ENCODE measurements at places on chromosomes 7 and 10.

DNA sequence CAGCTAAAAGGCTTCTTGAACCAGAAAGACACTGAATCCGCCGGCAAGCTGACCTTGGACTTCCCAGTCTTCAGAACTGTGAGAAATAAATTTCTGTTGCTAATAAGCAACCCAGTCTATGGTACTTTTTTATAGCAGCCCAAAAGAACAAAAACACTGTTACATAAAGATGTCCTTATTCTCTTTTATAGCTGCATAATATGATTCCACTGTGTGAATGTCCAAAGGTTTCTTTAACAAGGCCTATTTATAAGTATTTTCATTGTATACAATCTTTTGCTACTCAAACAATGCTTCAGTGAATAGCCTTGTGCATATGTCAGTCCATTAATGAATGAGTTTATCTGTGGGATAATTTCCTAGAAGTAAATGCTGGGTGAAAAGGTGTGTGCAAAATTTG lies 190.8 kb upstream of the INHBA start:
- no peak for DNase-seq

- DNase-seq: no peak
Observed at GRCh38 chr7:120973849-120974248, 14.7 kb upstream of the CPED1 start.

- DNase-seq: no peak
Observed at GRCh38 chr7:84549409-84549808, 354.8 kb upstream of the SEMA3A start.

DNA sequence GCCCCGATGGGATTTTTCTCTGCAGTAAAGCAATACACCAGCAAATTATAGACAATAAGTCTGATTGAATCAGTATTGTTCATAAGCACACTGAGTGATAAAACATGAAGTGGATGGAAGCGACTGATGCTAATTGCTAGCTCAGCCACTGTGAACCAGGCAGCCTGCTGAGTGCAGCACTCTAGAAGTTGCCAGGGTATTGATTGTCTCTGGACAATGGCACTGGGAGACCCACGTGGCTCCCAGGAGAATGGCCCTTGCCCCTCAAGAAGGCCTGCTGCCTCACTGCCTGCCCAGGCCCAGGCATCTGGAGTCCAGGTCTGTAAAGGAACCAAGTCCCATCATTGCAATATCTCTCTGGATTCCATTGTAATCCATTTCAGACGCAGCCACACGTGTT lies 80.4 kb upstream of the TCERG1L start:
- no peak for DNase-seq

GRCh38 chr10:43026039-43026973 lies 50.6 kb upstream of the RET start:
- DNase-seq: peak; percentile 97

DNA sequence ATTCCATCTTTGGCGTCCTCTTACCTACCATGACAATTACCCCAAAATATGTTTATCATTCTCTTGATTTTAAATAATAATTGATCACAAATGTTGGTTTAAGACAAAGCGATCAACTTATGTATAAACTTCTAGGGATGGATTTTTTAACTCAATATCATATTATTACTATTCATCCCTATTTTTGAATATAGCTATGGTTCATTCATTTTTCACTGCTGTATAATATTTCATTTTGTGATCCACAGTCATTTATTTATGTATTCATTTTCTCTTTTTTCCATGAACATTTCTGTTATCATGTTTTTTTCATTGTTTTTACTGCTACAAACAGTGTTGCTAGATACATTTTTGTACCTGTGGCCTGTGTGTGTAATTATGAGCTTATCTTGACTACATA lies 61.3 kb upstream of the MET start:
- no peak for DNase-seq

- DNase-seq: no peak
Observed at GRCh38 chr10:48580236-48580635, 24.6 kb downstream of the ARHGAP22 start.

DNA sequence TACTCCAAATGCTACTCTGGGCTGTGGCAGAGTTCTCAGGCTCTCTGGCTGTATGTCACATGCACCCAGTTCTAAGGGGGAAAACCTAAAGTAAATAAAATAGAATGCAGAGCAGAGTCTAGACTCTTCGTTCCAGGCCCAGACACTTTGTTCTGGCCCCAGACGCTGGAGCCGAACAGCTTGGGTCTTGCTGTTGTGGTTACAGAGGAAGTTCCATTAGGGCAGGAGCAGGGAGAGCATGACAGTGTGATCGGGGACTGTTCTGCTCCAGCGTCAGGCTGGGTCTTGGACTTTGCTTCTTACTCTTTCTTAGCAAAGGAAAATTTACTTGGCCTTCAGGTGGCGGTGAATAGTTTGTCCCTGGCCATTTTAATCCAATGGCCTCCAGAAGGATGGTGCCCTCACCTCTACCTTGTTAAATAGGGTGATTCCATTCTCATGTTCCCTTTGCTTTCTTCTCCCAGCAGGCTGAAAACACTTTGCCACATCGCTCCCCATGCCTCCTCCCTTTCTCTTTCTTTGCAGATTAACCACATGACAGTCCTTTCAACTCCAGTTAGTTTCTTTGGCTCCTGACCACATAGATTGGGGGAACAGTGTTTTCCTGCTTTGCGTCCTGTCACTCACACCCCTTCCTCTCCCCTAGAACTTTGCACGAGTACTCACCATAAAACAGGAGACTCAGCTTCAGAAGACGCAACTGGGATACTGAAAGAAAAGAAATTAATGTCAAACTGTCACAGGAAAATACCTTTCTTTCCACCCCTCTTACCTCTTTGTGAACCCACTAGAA lies 730.8 kb downstream of the SUGCT start:
- DNase-seq: no peak

DNA sequence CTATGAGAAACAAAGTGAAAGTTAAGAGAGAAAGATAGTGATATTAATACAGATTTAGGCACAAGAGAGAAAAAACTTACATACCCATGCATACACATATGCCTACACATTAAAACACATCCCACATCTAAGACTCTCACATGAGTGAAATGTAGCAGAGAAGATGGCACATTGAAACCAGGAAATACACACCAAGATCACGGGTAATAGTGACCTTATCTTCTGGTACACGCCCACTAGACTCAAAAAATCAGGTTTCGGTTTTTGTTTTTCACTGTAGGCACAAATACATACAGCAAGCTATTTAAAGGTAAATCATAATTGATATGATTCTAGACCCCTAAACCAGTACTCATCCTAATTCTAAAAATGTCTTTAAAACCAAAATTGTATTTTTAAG lies 225.2 kb upstream of the TAC1 start:
- no peak for DNase-seq

- no peak for DNase-seq
Observed at GRCh38 chr10:29748109-29748650, 113.4 kb upstream of the SVIL start.

DNA sequence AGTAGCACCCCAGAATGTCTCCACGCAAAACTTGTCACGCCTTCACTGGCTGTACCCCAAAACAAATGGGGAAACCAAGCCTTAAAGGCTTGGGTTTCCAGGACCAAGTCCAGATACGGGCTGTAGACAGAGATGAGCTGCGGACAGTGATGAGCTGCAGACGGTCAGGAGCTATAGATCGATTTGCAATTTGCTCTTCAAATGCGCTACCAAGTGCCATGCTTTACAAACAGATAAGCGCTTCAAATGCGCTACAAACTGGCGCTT lies 658 bp upstream of the SGCE start:
- DNase-seq: no peak

DNA sequence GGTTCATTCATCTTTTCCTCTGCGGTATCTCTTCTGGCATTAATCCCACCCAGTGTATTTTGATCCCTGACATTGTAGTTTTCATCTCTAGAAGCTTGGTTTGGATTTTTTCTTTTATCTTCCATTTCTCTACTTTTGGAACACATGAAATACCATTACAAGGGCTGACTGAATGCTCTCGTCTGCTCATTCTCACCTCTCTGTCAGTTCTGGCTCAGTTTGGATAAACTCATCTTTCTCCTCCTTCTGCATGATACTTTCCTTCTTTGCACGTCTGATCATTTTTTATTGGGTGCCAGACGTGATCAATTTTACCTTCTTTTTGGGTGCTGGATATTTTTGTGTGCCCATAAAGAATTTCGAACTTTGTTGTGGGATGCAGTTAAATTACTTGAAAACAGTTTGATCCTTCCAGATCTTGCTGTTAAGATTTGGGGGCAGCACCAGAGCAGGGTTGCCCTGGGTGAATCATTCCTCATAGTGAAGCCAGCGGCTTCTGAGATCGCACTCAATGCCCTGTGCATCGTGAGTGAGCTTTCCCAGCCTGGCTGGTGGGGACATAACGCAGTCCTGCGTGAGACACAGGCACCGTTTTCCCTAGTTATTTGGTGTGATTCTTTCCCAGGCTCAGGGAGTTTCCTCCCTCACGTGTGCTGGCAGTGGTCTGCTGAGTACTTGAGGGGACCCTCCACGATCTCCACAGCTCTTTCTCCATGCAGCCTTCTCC lies 53.8 kb downstream of the LHPP start:
- no peak for DNase-seq

DNA sequence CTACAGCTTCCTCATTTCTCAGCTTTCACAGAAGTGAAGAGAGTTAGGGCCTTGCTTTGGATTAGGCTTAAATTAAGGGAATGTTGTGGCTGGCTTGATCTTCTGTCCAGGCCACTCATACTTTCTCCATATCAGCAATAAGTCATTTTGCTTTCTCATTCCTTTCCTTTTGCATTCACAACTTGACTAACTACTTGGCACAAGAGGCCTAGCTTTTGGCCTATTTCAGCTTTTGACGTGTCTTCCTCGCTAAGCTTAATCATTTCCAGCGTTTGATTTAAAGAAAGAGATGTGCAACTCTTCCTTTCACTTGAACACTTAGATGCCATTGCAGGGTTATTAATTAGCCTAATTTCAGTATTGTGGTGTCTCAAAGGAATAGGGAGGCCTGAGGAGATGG lies 712.0 kb downstream of the INHBA start:
- DNase-seq: no peak

- DNase-seq: no peak
Observed at GRCh38 chr10:70937661-70938060, 49.3 kb upstream of the PCBD1 start.

GRCh38 chr7:44995555-44996493 lies 4.2 kb upstream of the CCM2 start:
- DNase-seq: no peak

DNA sequence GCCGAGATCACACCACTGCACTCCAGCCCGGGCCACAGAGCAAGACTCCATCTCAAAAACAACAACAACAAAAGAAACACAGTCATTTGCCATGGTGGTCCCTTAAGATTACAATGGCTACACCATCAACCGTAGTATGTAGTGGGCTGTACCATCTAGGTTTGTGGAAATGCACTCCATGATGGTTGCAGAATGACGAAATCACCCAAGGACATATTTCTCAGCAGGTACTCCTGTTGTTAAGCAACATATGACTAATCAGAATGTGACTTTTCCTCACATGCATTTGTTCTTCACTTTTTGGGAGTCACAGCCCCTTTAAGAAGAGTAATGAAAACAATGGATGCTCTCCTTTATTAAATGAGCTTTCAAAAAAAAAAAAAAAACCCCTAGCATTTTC lies 11.0 kb downstream of the SVIL start:
- peak; percentile 74 for DNase-seq

GRCh38 chr10:4653160-4653559 lies 172.8 kb upstream of the AKR1E2 start:
- no peak for DNase-seq

DNA sequence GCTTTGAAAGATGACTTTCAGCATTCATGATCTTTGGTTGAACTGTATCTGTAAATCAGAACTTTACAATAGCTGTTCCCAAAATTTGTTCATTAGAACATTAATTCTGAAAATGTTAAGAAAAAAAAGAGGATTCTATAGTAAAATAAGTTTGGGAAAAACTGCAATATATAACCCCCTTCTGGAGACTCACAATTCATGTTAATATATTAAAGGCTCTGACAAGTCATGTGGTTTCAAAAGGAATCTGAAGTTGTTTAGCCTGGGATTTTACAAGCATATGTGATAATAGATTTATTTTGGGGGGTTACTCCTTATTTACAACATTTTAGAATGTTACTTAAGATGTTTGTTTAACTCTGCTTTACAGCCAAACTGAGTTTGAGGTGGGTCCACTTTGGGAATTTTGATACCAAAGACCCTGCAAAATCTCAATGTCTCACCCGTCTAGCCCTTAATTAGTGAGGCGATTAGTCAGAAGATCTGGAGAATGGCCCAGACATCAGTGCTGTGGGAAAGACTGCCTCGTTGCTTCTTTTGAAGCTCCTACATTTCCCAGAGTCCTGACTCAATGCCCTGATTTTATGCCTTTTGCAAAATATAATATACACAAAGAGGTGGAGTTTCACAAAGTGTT lies 40.0 kb downstream of the CDK1 start:
- no peak for DNase-seq

- DNase-seq: no peak
Observed at GRCh38 chr7:156327474-156327873, 313.1 kb upstream of the RNF32 start.

- peak; percentile 84 for DNase-seq
Observed at GRCh38 chr7:149197675-149198074, 2.3 kb downstream of the ZNF282 start.

DNA sequence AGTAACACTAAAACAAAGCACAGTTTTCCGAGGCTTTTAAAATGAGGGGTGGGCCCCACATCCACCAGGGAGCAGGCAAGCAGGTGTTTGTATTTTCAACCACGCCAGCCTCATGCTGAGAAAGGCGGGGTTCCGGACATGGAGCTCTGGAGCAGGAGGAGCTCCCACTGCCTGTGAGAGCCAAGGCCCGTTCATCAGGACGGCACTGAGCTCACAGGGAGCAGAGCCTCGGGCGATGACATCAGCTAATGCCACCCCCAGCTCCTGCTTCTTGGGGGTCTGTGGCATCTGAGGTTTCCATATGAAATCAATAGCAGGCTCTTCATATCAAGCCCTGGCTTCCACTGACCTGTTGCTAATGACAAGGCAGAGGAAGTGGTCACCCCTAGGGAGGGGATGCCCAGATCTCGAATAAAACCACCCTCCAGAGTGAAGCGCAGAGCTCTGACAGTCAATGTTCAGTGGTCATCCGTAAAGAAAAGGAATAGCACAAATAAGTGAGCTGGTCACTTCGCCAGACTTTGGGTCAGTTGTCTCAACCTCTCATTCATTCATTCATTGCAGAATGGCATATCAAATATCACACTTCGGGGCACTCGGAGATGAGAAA lies 89.1 kb downstream of the TNS3 start:
- DNase-seq: no peak

- DNase-seq: no peak
Observed at GRCh38 chr10:113399065-113399464, 153.8 kb upstream of the HABP2 start.

DNA sequence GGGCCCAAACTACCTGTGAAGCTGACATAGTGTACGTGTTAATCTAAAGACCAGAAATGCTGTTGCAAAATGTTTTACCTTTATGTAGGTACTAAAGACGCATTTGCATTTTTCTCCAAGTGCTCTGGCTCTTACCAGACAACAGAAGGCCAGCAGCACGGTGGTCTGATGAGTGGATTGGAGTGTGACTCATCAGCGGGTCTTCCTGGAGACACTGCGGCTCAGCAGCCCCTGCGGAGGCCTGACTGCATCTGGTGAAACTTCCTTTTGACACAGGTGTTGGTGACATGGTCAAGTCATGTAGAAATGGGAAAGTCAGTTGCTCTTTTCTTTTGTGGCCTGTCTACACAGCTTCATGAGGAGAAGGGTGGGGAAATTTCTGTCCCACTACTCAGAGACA lies 723.6 kb downstream of the INHBA start:
- no peak for DNase-seq

All from foreskin keratinocyte (primary cell).